ENCODE measurements at places on chromosomes 12 and 14. TPM values are rescaled to one million over a fixed set of nuclear protein-coding genes. Genes with fewer than 3 reads are reported as not detected.
A peak's percentile ranks its signal among the peaks of the same experiment; 100 is the strongest.

Gene OTOGL
- 0.54 TPM for total RNA-seq

Gene TNFAIP2
- total RNA-seq: 87.3 TPM

Gene CEP83
- total RNA-seq: 17.1 TPM

Gene GPR135
- total RNA-seq: 9.0 TPM

Gene ADGRD1
- 59.2 TPM for total RNA-seq

Gene CFL2
- total RNA-seq: 178 TPM

Gene OR4E2
- total RNA-seq: not detected

Gene RBP5
- 6.3 TPM for total RNA-seq

GRCh38 chr12:91219511-91219910 is 36.9 kb upstream of the DCN start:
- DNase-seq: no peak

- no peak for DNase-seq
Observed at GRCh38 chr12:4900327-4900726, 9.4 kb upstream of the KCNA1 start.

GRCh38 chr12:52063082-52063924 is 6.5 kb upstream of the ATG101 start:
- peak; percentile 77 for DNase-seq

DNA sequence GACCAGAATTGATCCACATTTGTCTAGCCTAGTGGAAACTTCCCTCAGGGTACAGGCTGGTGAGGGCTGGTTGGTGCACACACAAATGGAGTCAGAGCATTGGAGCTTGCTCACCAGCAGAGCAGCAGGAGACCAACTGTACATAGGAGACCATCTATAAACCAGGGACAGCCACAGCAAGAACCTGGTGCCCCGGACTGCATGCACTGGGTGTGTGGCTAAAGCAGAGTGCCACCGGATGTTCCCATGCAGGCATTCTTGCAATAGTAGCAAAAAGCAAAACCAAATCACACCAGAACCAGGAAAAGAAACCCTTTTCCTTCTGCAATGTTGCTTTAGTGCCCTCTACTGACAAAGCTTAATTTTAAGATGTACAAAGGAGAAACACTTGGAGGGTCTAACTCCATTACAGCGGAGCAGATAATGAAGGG is 136.4 kb downstream of the MDGA2 start:
- DNase-seq: no peak

GRCh38 chr12:89695830-89696229 is 12.8 kb downstream of the ATP2B1 start:
- no peak for DNase-seq

GRCh38 chr12:119229837-119230236 is 51.1 kb downstream of the HSPB8 start:
- DNase-seq: no peak

DNA sequence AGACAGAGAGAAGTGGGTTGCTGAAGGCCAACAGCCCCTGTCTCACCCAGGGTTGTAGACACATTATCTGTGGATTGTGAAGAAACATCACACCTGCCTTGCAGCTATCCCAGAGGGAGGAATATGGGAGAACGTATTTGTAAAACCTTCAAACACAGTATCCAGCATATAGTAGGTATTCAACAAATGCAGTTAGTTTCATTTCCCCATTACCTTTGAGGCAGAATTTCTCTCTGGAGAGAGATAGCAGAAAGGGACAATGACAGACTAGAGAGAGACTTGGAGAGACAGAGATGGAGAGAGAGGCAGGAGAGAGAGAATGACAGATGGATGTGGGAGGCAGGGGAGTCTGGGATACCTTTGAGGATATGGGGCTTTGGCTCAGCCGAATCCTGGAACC is 62.0 kb downstream of the WSCD2 start:
- no peak for DNase-seq

GRCh38 chr12:33248364-33248763 is 191.3 kb downstream of the SYT10 start:
- no peak for DNase-seq

- peak; percentile 50 for DNase-seq
Observed at GRCh38 chr12:46382408-46382963, 9.9 kb upstream of the SLC38A2 start.
